ENCODE measurements at places on chromosomes 6 and 20. TPM values are rescaled to one million over a fixed set of nuclear protein-coding genes. Genes with fewer than 3 reads are reported as not detected.

DNA sequence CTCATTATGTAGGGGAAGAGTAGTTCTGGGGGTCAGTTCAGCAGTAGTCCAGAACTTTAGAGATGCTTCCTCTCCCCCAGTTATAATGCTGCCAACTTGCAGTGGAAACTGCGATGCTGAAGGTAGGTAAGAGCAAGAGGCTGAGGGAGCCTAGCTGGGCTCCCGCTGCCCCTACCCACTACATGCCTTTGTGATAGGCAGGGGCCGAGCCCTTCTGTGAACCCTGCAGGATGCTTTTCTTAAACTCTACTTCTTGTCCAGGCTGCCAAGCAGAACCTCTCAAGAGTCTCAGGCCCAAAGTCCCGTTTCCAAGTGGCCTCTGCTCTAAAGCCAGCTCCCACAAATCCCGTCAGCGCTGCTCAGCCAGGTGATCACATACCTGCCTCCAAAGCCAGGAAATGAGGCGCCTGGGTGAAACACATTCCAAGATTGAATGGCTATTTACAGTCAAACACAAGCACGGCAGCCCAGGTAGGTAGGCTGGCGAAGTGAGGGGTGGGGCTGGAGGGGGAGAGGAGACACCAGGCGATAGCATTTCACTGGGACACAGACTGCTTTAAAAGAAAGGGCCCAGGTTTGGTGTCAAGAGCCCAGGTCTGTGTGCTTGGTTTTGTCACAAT, 150.7 kb downstream of the CD24 start:
- H3K27ac ChIP-seq = no peak overlapping the region
- no peaks in the 10 kb centered on the region for H3K36me3 ChIP-seq
- no peaks in the 10 kb centered on the region for H3K27me3 ChIP-seq
- H3K4me3 ChIP-seq = no peak overlapping the region
- no peak for DNase-seq
- no peaks in the 10 kb centered on the region for H3K4me1 ChIP-seq

DNA sequence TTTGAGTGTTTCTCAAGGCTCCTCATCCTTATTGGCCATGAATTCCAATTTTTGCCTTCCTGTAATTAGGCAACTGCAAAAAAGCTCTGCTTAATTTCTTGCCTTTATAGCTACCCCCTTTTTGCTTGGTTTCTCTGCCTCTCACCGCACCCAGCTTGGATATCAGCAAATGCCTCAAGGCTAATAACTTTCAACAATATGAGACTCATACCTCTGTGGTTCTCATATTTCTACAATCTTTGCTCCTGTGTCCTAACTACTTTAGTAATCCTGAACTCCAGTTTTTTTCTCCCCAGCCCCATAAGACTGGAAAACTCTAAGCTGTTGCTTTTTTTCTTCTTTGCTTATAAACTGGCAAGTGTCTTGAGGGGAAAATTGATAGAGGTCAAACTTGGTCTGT, 88.8 kb downstream of the EYA2 start:
- peaks cover 2% of the 10 kb centered on the region for H3K4me1 ChIP-seq
- no peaks in the 10 kb centered on the region for H3K36me3 ChIP-seq
- no peak overlapping the region for H3K4me3 ChIP-seq
- no peaks in the 10 kb centered on the region for H3K27me3 ChIP-seq

GSTA3 gene
- not detected for total RNA-seq

PERP gene
- 7.7 TPM for total RNA-seq

DNA sequence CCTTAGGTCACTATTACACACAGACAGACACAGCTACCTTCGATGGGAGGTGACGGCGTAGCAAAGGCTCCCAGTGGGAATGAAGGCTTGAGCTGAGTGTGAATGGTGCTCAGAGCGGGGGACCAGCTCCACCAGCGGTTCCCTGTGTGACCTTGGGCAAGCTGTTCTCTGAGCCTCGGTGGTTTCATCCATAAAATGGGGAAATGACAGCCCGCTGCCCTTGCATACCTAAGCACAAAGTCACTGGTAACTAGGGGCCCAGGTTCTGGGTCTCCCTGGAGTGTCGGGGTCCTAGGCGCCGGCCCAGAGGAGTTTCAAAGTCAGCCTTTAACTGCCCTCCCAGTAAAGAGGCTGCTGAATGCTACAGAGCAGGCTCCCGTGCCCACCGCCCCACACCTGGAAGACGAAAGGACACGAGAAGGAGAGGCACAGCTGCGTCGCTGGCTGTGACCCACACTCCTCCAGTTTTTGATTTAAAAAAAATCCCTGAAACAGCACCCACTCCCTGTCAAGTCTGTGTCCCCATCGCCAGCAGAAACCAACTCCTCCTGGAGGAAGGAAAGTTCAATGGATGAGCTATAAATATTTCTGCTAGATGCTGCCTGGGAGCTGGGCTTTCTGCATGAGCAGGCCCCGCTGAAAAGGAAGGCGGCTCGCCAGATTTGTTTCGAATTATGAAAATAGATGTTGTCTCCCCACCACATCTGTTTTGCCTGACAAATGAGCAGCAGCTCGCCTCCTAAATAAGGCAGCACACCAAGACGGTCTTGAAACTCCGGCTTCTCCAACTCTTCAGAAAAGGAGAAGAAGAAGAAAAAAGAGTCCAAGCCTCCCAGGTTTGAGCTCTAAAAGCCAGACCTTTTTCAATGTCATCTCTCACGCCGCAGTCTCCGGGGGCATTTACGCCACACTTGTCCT, 27.4 kb downstream of the PMEPA1 start:
- H3K27ac ChIP-seq = no peak overlapping the region
- no peaks in the 10 kb centered on the region for H3K4me1 ChIP-seq
- no peak overlapping the region for H3K4me3 ChIP-seq
- no peaks in the 10 kb centered on the region for H3K36me3 ChIP-seq

- no peak overlapping the region for H3K27ac ChIP-seq
- DNase-seq = no peak
- H3K4me1 ChIP-seq = no peaks in the 10 kb centered on the region
- H3K36me3 ChIP-seq = no peaks in the 10 kb centered on the region
Measured at GRCh38 chr6:122495612-122496011, 24.0 kb upstream of the SERINC1 start.

LTA gene
- total RNA-seq = not detected

GRCh38 chr6:66189915-66190314, 482.9 kb upstream of the EYS start:
- no peak overlapping the region for H3K4me3 ChIP-seq
- no peaks in the 10 kb centered on the region for H3K36me3 ChIP-seq
- no peak overlapping the region for H3K27ac ChIP-seq
- no peaks in the 10 kb centered on the region for H3K27me3 ChIP-seq
- H3K4me1 ChIP-seq = no peaks in the 10 kb centered on the region

- no peak for DNase-seq
- H3K27me3 ChIP-seq = peaks cover 9% of the 10 kb centered on the region
- no peaks in the 10 kb centered on the region for H3K4me1 ChIP-seq
- H3K27ac ChIP-seq = no peak within 1 kb of the TSS
Measured at GRCh38 chr6:138377844-138378243, at the start of gene SMIM28. SMIM28 (plus strand) TSS chr6:138377905; CDS start chr6:138378073, 168 bp downstream.

DNA sequence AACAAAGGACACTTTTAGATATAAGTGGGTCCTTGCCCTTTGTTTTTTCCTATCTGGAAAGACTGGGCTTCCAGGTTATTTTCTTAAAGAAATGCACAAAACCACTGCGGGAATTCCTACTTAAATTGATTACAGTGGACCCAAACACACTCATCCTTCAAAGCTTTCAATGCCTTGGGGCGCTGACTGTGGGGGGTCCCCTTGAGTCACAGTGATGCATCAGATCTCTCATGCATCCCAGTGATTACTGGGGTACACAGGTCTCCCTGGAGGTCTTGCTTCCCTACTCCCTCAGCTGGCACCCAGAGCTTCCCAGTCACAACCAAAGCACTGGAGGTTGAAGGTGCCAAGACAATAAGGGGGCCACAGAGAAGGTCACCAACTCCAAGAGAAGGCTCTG, 20.7 kb downstream of the ABHD12 start:
- H3K4me3 ChIP-seq = no peak overlapping the region
- peaks cover 6% of the 10 kb centered on the region for H3K4me1 ChIP-seq
- no peak for DNase-seq

DNA sequence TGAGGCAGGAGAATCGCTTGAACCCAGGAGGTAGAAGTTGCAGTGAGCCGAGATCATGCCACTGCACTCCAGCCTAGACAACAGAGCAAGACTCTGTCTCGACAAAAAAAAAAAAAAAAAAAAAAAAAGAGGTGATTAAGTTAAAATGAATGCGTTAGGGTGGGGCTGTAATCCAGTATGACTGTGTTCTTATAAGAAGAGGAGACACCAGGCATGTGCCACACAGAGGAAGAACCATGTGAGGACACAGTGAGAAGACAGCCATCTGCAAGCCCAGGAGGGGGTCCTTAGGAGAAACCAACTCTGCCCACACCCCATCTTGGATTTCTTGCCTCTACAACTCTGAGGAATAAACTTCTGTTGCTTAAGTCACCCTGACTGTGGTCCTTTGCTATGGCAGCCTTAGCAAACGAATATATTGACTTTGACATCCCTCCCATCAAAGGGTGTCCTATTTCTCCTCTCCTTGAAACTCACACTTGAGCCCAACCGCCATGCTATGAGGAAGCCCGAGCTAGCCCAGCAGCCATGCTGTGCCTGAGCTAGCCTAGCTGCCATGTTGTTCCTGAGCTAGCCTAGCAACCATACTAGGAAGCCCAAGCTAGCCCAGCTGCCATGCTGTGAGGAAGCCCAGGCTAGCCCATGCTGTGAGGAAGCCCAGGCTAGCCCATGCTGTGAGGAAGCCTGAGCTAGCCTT, 15.8 kb upstream of the PPP1R16B start:
- peak; percentile 47 for DNase-seq
- peaks cover 6% of the 10 kb centered on the region for H3K27me3 ChIP-seq
- H3K36me3 ChIP-seq = no peaks in the 10 kb centered on the region
- no peaks in the 10 kb centered on the region for H3K4me1 ChIP-seq
- H3K4me3 ChIP-seq = no peak overlapping the region
- H3K27ac ChIP-seq = no peak overlapping the region

- DNase-seq = no peak
- no peak overlapping the region for H3K4me3 ChIP-seq
Measured at GRCh38 chr6:90500458-90500857, 86.4 kb downstream of the MAP3K7 start.

Data from IMR-90 (cell line).